Ascending aorta (tissue), 2 donors: ENCODE measurements at places on chromosomes 6 and 20. TPM values are rescaled to one million over a fixed set of nuclear protein-coding genes. Genes with fewer than 3 reads are reported as not detected.

- H3K36me3 ChIP-seq: peaks cover 42% of the 10 kb centered on the region
- no peaks in the 10 kb centered on the region for H3K27me3 ChIP-seq
- no peak overlapping the region for H3K4me3 ChIP-seq
- H3K4me1 ChIP-seq: no peaks in the 10 kb centered on the region
- no peak for DNase-seq
Measured at GRCh38 chr6:106648651-106649308, 19.4 kb downstream of the QRSL1 start.

The OPN5 gene
- not detected for total RNA-seq

The PGK2 gene
- total RNA-seq: not detected

DNA sequence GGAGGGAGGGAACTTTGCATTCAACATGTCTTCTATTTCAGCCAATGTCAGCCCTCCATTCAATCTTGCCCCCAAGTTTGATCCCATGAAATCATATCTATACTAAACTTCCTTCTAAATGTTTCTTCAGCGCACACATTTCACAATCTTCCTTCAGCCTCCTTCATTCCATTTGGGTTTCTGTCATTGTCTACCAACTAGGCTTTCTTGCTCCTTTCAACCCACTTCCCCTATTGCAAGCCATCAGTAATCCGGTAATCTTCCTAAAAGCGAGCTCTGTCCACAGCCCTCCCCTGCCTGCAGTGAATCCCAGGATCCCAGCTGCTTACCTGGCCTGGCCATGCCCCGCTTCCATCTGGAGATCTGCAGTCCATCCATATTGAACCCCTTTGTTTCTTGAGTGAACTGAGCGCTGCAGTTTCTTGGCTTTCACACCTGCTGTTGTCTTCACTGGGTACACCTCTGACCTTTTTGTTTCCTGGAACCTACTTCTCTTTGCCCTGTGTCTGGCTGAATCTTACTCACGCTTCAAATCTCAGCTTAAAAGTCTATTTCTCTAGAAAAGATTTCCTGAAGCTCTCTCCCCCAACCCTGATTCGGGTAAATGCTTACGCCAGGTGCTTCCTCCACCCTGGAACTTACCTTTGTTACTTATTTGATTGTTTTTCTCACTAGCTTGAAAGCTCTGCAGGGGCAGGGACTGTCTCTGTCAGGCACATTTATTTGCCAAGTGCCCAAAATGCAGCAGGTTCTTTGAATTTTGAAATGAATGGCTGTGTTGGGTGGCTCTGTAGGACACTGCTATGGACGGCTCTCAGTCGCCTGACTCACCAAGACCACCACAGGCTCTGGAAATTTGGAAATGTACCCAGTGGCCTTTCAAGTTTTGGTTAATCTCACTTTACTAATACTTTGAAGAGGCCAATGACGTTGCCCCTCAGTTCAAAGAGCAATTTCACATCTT is 50.3 kb downstream of the ADTRP start:
- no peak for DNase-seq
- H3K4me3 ChIP-seq: no peak overlapping the region
- H3K36me3 ChIP-seq: no peaks in the 10 kb centered on the region
- peaks cover 18% of the 10 kb centered on the region for H3K4me1 ChIP-seq
- no peaks in the 10 kb centered on the region for H3K27me3 ChIP-seq
- H3K27ac ChIP-seq: no peak overlapping the region
